ENCODE measurements at places on chromosomes 12 and 14.

DNA sequence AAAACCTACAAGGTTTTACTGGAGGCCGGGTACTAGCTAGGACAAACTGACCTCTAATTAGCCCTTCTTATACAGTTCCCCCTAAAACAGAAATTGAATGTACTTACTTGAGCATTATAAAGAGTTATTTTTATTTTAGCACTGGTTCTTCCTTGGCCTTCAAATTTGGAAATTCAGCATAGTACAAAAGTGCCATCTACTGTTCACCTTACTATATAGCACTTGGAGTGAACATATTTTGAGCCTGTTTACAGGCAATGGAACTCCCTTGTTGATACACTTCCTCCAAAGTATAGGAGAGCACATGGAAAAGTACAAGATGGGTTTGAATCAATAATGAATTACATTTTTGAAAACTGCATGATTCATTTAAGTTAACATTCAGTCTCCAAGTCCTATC is 3.9 kb upstream of the POC1B start:
- DNase-seq: peak; percentile 37

GRCh38 chr12:64385468-64385867 is 5.1 kb downstream of the C12orf56 start:
- DNase-seq: no peak

GRCh38 chr12:40622246-40622838 is 69.9 kb upstream of the CNTN1 start:
- DNase-seq: peak; percentile 22

GRCh38 chr14:85566603-85567002 is 36.7 kb downstream of the FLRT2 start:
- no peak for DNase-seq

GRCh38 chr12:65881348-65881961 is 57.2 kb downstream of the HMGA2 start:
- no peak for DNase-seq

DNA sequence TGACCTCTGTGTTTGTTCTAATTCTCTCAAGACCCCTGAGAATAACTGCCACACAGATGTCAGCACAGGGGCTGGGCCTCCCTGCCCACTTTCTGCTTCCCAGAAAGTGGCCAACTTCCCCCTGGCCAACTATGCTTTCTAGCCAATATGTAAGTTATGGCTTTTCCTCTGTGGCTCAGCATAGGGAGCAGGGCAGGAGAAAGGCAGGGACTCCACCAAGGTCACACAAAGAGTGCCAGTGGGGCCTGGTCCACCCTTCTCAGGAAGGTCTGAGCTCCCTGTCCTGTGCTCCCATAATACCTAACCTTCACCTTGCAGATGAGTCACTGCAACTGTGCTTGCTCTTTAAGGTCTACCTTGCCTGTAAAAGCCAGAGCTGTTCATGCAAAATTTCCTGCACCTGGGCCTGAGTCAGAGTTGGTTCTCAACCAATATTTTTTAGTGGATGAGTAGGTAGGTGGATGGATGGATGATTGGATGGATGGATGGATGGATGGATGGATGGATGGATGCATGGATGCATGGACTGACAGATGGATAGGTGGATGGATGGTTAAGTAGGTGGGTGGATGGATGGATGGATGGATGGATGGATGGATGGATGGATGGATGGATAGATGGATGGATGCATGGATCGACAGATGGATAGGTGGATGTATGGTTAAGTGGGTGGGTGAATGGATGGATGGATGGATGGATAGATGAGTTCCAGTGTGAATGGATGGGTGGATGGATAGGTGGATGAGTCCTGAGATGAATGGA is 64.2 kb downstream of the DIO3 start:
- DNase-seq: no peak

GRCh38 chr14:23454445-23454856 is 15.1 kb upstream of the NGDN start:
- no peak for DNase-seq

DNA sequence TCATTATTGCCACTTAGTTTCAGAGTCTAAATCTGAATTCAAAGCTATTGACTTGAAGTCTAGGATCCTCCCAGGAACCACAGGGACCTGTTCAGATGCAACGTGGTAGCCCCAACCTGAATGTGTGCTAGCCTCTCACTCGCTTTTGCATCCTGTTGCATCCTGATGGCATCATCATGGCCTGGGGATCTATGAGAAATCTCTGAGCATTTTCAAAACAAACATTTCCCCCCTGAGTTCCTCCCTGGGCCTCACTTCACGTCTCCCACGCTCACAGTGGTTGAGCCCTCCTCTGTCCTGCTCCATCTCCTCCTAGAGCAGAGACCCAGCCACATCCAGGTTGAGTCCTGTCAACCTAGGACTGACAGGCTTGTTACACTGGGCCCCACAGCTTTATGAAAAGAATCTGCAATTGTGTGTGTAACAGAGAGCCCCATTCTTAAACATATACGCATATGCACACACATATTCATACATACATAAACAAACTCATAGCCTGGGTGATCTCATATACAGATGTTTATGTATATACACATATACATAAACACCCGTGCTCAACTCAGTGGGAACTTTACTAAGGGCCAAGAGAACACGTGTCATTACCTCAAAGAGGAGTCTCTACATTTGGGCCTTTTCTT is 5.4 kb upstream of the KRT72 start:
- no peak for DNase-seq

DNA sequence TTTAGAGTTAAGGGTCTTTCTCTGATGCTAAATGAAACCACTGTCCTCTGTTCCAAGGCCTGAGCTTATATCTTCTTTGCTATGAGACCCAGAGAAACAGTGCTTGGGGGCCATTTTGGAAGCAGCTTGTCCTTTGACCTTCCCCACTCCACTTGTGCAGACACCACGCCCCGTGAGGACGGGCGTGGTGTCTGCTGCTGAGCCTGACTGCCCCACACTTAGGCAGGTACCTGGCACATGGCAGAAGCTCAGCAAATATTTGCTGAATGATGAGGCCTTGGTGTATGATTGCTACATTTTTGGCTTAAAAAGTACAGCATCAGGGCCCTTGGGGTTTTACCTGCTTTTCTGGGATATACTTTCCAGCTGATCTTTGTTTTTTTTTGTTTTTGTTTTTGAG is 69.9 kb downstream of the RASSF3 start:
- no peak for DNase-seq

DNA sequence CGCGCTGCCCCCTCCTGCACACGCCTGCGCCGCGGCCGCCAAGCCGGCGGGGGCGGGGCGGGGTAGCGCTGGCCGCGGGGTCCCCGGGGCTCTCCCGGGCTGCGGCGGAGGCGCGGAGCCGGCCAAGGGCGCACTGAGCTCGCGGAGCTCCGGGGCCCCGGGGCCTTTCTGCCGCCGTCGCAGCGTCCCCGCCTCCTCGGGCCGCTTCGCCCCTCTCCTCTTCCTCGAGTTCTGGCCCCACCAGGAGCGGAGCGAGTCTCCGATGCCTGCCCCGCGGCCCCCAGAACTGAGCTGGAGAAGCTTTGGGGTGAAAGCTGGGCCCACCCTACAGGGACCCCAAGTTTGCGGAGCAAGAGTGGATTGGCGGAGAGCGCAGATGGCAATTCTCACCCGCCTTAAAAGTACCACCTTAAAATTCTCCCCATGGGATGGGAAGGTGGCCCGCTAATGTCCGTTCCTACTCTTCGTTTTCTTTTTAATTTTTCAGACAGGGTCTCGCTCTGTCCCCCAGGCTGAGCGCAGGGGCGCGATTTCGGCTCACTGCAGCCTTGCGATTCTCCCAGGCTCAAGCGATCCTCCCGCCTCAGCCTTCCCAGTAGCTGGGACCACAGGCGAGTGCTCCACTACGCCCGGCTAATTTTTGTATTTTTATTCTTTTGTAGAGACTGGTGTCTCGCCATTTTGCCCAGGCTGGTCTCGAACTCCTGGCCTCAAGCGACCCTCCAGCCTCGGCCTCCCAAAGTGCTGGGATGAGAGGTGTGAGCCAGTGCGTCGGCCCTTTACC is 129.6 kb downstream of the NDUFA12 start:
- DNase-seq: no peak

DNA sequence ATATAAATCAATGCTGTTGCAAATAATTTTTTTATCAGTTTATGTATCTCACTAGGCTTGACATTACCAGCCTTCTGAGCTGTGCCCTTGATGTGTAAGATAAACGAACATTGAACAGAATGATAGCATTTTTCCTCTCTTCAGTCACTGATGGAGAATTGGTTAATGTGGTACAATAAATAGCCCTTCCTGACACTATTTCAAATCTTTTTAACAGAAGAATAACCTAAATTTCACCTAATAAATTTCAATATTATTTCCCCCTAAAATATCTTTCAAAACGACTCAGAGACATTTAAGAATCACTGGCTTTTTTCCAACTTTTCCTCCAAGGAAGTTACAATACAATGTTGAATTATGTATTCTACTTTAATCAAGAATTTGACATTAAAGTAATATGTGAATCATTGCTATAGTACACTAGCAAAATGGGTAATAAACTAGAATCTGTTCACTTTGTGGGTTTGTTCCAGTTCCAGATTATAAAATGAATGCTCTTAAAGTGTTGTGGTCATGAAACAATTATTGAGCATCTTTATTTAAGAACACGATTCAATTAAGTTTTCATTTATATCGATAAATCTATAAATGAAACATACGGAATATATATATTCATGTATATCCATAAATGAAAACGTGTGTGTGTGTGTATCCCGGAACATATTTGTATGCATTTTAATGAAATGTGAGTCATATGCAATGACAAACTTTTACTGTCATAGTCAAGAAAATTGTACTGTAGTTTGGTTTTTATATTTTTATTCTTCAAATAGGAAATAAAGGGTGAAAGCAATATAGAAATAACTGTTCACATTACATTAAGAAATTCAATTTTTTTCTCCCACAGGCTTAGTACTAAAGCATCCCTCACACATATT is 2.5 kb upstream of the ATP2B1 start:
- no peak for DNase-seq

GRCh38 chr12:41917181-41917580 is 227.5 kb downstream of the GXYLT1 start:
- no peak for DNase-seq

DNA sequence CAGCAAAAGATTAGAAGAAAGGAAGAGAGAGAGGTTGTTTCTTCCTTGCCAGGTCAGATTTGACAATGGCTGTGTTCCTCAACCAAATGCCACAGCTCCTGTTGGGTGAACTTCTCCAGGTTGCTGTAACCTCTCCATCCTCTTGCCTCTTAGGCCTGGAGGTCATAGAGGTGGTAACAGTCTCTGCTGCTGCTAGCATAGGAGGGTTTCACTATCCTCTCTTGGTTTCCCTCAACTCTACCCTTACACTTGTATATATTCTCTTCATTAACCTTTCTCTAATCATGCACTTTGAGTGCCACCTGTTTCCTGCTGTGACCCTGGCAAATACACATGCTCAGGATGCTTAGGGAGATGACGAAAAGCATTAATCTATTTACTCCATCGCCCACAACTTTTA is 67.7 kb upstream of the HIF1A start:
- DNase-seq: no peak

GRCh38 chr12:44294649-44295048 is 458.8 kb downstream of the TMEM117 start:
- no peak for DNase-seq

- no peak for DNase-seq
Measured at GRCh38 chr12:56385873-56386272, 23.2 kb upstream of the APOF start.

- no peak for DNase-seq
Measured at GRCh38 chr12:92175961-92176360, 30.3 kb upstream of the BTG1 start.

DNA sequence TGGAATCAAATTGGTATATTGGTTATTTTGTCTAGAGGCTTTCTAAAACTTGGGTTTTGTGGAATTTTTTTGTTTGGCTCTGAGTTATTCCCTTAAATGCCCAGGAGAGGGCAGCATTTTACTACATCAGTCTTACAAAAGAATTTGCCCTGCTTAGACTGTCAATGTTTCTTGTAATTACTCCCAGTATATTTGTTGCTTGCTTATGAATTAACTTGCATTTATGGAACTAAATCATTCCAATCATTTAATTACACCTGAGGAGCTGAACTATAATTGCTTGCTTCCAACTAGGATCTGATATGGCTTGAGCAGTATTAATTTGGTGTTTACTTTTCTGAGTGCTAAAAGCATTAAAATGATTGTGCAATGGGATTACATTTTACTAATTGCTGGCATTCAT is 48.7 kb downstream of the MIPOL1 start:
- DNase-seq: peak; percentile 4

DNA sequence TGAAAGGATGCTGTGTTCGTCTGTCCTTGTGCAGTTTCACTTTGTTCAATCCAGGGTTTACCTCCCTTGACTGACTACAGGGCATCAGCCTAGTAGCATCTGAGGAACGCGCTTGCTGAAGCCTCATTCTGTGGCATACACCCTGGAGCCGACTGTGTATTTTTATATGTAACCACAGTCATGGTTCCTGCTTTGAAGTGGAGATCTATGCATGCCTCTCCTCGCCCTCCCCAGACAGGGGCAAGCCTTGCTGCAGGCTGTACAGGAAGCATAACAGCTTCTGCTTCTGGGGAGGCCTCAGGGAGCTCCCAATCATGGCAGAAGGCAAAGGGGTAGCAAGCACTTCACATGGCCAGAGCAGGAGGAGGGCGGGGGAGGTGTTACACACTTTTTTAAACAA is 262.1 kb downstream of the BCL11B start:
- no peak for DNase-seq

- DNase-seq: no peak
Measured at GRCh38 chr12:3418609-3419390, 72.2 kb upstream of the PRMT8 start.

- DNase-seq: no peak
Measured at GRCh38 chr12:119082496-119082895, 96.2 kb upstream of the HSPB8 start.

GRCh38 chr14:98904677-98905076 is 367.3 kb downstream of the BCL11B start:
- no peak for DNase-seq

DNA sequence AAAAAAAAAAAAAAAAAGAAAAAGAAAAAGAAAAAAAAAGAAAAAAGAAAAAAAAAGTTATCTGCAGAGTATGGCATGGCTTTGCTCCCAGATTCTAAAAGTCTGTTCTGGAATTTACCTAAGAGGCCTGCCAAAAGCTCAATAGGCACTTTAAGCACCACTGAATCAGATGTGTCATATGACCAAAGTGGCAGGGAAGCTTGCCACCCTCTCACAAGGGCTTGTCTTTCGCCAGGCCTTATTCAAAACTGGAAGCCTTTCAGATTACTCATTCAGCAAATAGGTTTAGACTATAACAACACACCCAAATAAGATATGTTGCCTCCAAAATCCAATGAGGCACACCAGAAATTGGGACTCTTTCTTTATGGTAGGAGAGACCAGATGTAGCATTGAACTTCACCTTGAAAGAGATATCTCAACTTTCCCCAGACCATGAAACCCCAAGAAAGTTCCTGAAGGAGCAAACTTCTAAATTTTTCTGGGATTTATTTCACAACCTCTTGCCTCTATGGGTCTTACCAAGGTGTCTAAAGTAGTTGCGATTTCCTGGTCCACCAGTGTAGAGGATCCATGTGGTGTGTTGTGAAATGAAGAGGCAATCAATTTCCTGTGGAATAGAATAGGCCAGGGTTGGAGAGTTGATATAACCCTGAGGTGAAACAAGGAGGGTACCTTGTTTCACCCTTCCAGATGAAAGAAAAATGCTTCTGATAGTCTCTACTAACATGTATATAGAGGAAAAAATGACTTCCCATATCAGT is 218.8 kb downstream of the DAD1 start:
- DNase-seq: no peak

- DNase-seq: no peak
Measured at GRCh38 chr14:54138024-54138353, 181.4 kb upstream of the BMP4 start.

Measured in KG1 (cell line).